ENCODE measurements at places on chromosomes 3 and 15.

DNA sequence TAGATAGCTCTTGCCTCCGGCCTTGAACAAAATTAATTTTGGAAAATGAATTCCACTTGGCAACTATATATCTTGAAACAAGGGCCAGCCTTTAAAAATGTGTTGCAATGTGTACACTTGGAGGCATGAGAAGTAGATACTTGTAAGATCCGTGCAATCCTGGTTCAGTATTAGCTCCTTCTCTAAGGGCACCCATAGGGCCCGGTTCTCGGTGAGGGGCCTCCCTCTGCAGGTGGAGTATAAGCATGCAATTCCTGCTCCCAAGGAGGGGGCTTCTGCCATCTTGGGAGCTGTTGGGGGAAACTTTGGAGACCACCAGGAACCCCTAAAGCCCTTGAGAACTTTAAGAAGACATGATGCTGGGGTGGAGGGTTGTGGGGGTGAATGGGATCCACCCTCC is 388.7 kb upstream of the RGMA start:
- no peaks in the 10 kb centered on the region for H3K36me3 ChIP-seq
- no peaks in the 10 kb centered on the region for H3K27me3 ChIP-seq
- no peak for DNase-seq
- H3K27ac ChIP-seq = no peak overlapping the region
- H3K4me3 ChIP-seq = no peak overlapping the region

DNA sequence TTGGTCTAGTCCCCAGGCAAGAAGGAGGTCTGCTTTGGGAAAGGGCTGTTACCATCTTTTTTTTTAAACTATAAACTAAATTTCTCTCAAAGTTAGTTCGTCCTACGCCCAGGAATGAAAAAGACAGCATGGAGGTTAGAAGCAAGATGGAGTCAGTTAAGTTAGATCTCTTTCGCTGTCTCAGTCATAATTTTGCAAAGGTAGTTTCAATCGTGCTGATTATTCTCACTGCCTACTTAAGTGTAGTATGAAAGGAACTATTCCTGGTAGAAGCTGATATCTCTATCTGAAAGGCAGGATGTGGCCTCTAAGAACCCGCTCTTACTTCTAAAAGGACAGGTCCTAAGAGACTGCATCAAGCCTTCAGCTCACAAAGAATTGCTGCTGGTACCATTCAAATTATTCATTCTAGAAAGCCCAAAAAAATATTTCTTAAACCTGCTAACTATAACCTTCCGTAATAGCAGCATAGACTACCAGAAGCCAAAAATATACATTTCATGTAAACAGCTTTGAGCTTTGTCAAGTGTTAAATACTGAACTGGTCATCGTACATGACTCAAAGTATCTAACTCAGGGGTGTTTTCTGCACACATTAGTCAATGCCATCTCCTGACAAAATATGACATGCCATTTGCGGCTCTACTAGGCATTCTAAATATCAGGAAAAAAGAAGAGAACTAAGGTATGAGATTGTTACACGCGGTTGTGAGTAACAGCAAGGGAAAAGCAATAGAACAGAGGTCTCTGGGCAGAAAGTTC is 96.0 kb upstream of the CCDC80 start:
- no peak overlapping the region for H3K27ac ChIP-seq
- H3K4me3 ChIP-seq = no peak overlapping the region

GRCh38 chr3:195823999-195824398 is 12.3 kb upstream of the MUC4 start:
- H3K27ac ChIP-seq = no peak overlapping the region
- no peaks in the 10 kb centered on the region for H3K4me1 ChIP-seq

GRCh38 chr15:89175617-89176191 is 45.7 kb downstream of the RLBP1 start:
- H3K4me3 ChIP-seq = no peak overlapping the region
- no peaks in the 10 kb centered on the region for H3K27me3 ChIP-seq
- peaks cover 4% of the 10 kb centered on the region for H3K4me1 ChIP-seq
- peaks cover 46% of the 10 kb centered on the region for H3K36me3 ChIP-seq
- DNase-seq = no peak

GRCh38 chr15:101773496-101774100 is 29.7 kb upstream of the OR4F6 start:
- no peaks in the 10 kb centered on the region for H3K4me1 ChIP-seq
- no peaks in the 10 kb centered on the region for H3K36me3 ChIP-seq
- no peak for DNase-seq
- no peak overlapping the region for H3K4me3 ChIP-seq
- H3K27ac ChIP-seq = no peak overlapping the region

GRCh38 chr15:77021803-77022381 is 27.0 kb downstream of the PSTPIP1 start:
- DNase-seq = peak; percentile 89
- peaks cover 98% of the 10 kb centered on the region for H3K4me1 ChIP-seq
- H3K4me3 ChIP-seq = peak overlapping the region; percentile 19
- H3K27ac ChIP-seq = peak overlapping the region; percentile 69
- H3K36me3 ChIP-seq = peaks cover 77% of the 10 kb centered on the region

- H3K4me1 ChIP-seq = peaks cover 68% of the 10 kb centered on the region
- H3K27me3 ChIP-seq = no peaks in the 10 kb centered on the region
- H3K4me3 ChIP-seq = no peak overlapping the region
- peaks cover 53% of the 10 kb centered on the region for H3K36me3 ChIP-seq
- no peak for DNase-seq
- no peak overlapping the region for H3K27ac ChIP-seq
Observed at GRCh38 chr15:64847876-64848716, 6.4 kb downstream of the PLEKHO2 start.
